IMR-90 (cell line): ENCODE measurements at places on chromosomes 11 and 22. TPM values are rescaled to one million over a fixed set of nuclear protein-coding genes. Genes with fewer than 3 reads are reported as not detected.

Gene QSER1
- total RNA-seq: 15.6 and 21.1 TPM in 2 replicates

Gene PRG3
- total RNA-seq: not detected in 2 replicates

Gene LYVE1
- total RNA-seq: not detected in 2 replicates

Gene ART1
- total RNA-seq: not detected in 2 replicates

Gene ZC3H7B
- 35.6 and 37.6 TPM in 2 replicates for total RNA-seq

Gene GAL3ST3
- not detected in 2 replicates for total RNA-seq

Gene CNIH2
- 0.54 and 0.83 TPM in 2 replicates for total RNA-seq

Gene ST14
- total RNA-seq: not detected in 2 replicates

Gene PDGFD
- total RNA-seq: 3.0 and 3.1 TPM in 2 replicates

Gene OR5B21
- not detected in 2 replicates for total RNA-seq

Gene DAGLA
- 0.83 and 0.90 TPM in 2 replicates for total RNA-seq

Gene TSSK2
- not detected in 2 replicates for total RNA-seq

Gene TSGA10IP
- under 0.01 TPM in 1 of 2 replicates, not detected in the other for total RNA-seq
